Posterior vena cava (tissue), 2 donors: ENCODE measurements at places on chromosomes 6 and 20.

GRCh38 chr6:138285800-138286199 is 67.5 kb upstream of the PBOV1 start:
- no peak for DNase-seq

- DNase-seq: no peak
Measured at GRCh38 chr20:21356386-21356785, 40.9 kb downstream of the NKX2-4 start.

DNA sequence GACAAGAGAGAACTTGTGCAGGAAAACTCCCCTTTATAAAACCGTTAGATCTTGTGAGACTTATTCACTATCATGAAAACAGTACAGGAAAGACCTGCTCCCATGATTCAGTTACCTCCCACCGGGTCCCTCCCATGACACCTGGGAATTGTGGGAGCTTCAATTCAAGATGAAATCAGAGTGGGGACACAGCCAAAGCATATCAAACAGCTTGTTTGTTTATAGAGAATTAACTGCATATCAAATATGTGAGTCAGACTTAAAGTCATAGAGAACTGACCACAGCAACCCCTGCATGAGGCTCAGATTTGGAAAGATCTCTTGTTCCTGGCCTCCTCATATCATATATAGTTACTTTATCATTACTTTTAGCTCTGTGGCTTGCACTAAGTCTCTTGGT is 29.1 kb upstream of the HDAC2 start:
- DNase-seq: no peak

GRCh38 chr6:144662812-144663365 is 377.8 kb downstream of the UTRN start:
- DNase-seq: no peak

DNA sequence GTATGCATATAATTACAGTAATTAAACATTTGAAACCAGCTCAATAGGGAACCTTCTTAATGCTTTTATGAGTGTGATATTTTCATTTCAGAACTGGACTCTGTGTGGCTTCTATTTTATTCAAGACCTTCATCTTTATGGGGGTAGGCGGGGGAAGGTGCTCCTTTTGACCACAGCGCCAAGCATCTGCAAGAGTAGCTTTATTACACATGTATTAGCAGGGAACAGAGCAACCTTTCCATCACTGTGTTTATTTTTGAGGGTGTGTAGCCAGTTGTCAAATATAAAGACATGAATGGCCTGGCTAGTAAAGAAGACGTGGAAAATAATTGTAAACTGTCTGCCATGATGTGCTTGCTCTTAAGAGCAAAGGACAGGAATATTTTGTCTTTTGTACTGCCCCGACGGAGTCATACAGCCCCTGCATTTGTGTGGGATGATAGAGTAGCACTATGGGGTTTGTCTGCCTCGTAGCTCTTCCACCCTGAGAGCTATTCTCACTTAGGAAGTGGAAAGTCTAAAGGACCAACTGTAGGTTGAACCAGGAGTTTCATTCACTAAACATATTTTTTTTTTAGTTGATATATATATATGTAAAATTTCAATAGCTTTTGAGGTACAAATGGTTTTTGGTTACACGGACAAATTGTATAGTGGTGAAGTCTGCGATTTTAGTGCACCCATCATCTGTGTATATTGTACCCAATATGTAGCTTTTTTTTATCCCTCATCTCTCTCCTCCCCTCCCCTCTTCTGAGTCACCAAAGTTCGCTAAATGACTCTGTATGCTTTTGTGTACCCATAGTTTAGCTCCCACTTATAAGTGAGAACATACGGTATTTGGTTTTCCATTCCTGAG is 91.2 kb downstream of the CARMIL1 start:
- DNase-seq: no peak
